ENCODE measurements at places on chromosomes 1 and 21.

GRCh38 chr21:20721151-20721550, 277.1 kb upstream of the NCAM2 start:
- no peak for DNase-seq

DNA sequence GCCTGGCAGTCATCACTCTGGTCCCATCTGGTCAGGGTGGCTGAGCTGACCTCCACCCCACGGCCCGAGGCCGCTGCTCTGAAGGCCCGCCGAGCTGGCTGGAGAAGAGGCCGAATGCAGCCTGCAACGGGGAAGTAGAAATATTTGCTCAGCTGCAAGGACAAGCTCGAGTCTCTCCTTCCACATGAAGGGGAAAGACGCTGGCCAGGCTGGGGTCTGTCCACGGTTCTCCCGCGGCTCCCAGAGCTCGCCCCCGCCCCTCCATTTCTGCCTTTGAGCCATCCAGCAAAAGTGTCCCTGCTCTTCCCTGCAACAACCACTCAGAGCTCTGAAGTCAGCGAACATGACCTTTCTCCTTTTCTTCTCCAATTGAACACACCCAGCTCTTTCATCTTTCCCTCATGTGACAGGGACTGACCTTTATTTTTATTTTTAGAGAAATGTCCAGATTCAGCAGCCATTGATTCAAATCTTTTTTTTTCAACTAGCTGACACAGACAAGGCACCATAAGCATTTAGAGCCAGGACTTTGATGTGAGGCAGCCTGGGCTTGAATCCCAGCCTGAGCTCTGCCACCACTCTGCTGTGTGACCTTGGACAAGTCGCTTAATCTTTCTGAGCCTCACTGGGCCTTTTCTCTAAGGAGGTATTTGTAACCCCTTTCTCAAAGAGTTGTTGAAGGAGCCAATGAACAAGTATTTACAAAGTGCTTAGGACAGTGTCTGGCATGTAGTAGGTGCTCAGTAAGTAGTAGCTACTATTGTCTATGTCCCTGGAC, 149.3 kb upstream of the WNT4 start:
- no peak for DNase-seq

GRCh38 chr1:150053926-150054325, 13.7 kb upstream of the VPS45 start:
- DNase-seq, result no peak

DNA sequence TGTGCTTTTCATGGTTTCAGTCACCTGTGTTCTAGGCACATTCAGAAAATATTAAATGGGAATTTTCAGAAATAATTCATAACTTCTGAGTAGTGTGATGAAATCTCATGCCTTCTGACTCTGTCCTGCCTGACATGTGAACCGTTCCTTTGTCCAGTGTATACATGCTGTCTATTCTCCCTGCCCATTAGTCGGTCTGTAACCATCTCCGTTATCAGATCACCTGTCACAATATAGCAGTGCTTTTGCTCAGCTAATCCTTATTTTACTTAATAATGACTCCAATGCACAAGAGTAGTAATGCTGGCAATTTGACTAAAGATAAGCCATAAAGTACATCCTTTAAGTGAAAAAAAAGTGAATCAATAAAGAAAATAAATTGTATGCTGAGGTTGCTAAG, 597.5 kb downstream of the BRINP3 start:
- DNase-seq, result no peak

- no peak for DNase-seq
Observed at GRCh38 chr1:77874804-77875445, 13.5 kb upstream of the NEXN start.

DNA sequence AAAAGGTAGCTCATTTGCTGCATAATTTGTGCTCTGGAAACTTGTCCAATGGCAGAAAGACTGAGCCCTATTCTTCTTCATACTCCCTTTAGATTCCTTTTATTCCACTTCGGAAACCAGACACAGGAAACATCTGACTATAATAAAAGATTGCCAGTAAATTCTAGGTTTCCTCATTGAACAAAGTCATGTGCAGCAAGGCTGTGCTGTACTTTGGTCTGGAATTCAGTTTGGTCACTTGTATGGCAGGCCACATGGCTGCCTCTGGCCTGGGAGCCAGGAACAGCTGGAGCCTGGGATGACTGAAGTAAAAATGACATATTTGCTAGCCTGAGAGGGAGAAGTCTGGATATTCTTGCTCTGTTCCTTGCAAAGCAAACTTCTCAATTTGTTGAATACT, 79.6 kb downstream of the ST3GAL3 start:
- DNase-seq, result no peak

GRCh38 chr1:24507405-24507804, 4.8 kb downstream of the RCAN3 start:
- DNase-seq, result no peak

GRCh38 chr1:5827516-5827915, 164.7 kb downstream of the NPHP4 start:
- no peak for DNase-seq

GRCh38 chr1:36433102-36433501, 17.1 kb downstream of the OSCP1 start:
- DNase-seq, result no peak

GRCh38 chr1:121483961-121484424, 299.2 kb downstream of the SRGAP2C start:
- DNase-seq, result no peak

DNA sequence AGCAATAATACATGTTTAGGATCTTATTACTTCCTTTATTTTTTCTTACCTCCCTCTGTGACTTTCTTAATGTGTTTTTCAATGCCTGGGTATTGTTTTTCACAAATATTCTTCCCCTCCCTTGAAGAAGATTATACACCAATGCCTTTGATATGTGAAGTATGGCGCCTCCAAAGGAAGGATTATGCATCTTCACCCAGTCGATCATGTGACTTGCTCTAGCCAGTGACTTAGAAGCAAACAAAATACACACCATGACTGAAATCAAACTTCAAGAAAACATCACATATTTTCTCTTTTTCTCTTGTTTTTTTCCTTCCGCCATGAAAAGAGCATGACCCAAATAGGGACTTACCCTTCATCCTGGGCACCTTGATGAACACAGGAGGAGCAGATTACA, 297.1 kb downstream of the NCAM2 start:
- DNase-seq, result no peak
